Endothelial cell (in vitro differentiated cells): ENCODE measurements at places on chromosomes 2 and 18. TPM values are rescaled to one million over a fixed set of nuclear protein-coding genes. Genes with fewer than 3 reads are reported as not detected.

The EPHA4 gene
- 62.0 TPM for total RNA-seq

The TMEM178A gene
- 4.8 TPM for total RNA-seq

The GCG gene
- not detected for total RNA-seq

DNA sequence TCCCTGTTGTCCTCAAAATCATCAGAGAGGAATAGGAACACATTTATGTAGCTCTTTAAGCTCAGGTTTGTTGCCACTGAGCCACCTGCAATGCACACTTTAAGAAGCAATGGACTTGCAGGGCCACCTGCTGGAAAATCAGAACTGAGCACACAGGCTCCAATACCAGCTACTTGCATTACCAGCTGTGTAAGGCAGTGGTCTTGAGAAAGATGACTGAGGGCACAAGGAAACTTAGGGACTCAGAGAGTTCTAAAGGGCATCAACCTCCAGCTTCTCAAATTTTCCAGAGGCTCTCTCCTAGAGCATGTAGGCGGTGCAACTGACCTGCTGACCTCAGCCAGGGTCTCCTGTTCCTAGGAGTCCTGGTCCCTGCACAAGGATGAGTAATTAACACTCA is 2.5 kb upstream of the CNDP2 start:
- DNase-seq = peak; percentile 53

DNA sequence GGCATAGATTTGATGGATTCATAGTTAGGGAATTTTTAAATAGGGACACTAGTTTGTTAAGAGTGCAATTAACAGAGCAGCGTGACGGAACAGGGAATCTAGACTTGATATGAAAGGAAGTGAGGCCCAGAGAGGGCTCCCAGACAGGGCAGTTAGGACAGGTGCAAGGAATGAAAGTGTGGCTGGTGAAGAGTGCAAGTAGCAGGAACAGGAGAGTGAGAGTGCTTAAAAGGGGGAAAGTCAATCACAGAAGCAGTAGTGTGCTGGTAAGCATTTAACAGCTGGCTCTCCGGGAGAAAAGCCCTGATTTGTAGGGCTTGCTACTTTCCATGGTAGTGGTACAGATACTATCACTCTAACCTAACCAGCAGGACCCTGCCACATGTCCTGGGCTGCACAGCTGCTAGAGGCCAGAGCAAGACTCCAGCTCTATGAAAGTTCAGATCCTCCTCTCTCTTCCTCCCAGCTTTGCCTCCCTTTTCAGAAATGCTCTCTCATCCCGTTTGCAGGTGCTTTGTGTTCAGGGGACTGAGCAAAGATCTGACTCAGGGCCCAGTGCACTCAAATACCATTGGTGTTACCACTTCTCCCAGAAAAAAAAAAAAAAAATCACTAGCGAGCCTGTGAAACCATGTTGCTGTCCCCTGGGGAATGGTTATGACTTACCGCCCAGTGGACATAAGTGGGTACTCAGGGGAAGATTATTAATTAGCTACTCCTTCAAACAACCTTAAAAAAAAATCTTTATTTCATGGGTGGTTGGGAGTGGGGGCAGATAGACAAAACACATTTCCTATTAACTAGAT is 18.1 kb upstream of the GCFC2 start:
- DNase-seq = no peak

GRCh38 chr18:51754566-51754965 is 557.1 kb upstream of the MEX3C start:
- no peak for DNase-seq

GRCh38 chr18:11607906-11608305 is 1.5 kb upstream of the SLC35G4 start:
- no peak for DNase-seq
